Activated CD4-positive, alpha-beta T cell treated with anti-CD3 and anti-CD28 coated beads, Interleukin-2, Interleukin-6, amounts not matched to agents 100 ng/mL and 50 ng/mL, durations not matched to agents 16 hours and 8 hours (primary cell): ENCODE measurements at places on chromosomes 3 and 15.

DNA sequence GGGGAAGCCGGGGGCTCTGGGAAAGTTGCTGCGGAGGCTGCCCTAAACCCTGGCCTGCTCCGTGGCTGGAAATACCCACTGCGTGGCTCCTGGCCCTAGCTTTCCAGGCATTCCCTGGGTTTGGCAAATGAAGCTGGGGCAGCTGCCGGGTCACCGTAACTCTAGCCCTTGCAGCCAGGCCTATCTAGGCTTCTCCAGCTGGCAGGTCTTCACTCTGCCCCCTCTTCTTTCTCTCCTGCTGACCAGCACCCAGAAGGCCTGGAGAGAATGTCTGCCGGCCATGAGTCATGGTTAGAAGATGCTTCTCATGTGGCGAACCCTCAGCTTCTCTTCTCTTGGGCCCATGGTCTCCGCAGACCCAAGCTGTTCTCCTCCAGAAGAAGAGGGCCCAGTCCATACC, 5.6 kb upstream of the DLL4 start:
- DNase-seq, result no peak

GRCh38 chr15:73232776-73233175, 136.0 kb downstream of the HCN4 start:
- no peak for DNase-seq

DNA sequence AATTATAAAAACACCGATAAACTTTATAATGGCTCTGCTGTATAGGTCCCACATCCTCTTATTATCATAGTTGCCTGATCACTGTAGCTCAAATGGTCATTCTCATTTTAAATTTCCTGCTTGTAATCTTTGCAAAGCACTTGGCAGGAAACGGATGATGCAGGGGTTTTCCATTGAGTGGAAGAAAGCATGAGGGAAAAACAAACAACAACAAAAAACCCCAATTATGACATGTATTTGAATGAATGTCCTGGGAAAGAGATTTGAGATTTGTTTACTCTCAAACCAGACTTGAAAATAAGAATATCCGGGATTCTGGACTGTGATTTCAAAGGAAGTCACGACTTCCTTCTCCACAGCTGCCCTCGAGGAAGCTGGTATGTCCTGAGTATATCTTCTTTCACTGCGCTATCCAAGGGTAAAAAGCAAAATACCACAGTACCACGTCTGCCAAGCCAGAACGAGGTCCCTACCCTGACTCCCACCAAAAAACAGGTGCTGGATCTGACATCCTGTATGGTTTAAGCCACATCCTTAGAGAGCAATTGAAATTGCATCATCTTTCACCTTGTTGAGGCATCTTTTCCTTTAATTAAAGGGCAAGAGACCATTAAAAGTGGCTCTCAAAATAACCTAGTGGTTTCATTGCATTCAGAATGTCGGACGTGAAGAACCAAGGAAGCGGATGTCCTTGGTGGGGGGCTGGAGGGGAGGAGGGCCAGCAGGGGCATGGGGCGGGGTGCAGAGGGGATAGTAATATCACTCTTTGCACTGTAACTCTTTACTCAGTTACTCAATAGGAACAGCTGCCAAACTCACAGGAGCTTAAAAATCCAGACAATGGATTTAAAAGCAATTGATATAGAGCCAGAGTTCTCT, 13.5 kb upstream of the TIPIN start:
- peak; percentile 72 for DNase-seq

DNA sequence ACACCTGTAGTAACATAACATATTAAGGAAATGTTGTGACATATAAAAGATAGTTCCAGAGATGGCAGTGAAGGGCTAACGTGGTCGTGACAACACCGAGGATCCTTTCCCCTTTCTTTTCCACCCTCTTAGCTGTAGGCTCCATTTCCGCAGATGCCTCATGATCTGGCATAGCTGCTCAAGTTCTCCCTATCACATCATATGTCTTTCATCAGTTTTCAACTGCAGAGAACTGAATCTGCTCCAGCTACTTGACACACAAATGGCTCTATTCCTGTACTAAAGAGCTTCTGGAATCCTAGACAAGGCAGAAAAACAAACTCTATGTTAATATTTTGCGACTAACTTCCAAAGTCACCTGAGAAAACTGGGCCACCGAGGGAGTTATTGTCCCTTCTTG, 275.0 kb upstream of the SLCO3A1 start:
- no peak for DNase-seq

GRCh38 chr3:184460276-184460675, 80.4 kb downstream of the CHRD start:
- no peak for DNase-seq

- peak; percentile 45 for DNase-seq
Observed at GRCh38 chr3:125051715-125052581, 3.8 kb downstream of the HEG1 start.

- DNase-seq, result no peak
Observed at GRCh38 chr3:178491751-178492150, 44.5 kb upstream of the KCNMB2 start.

DNA sequence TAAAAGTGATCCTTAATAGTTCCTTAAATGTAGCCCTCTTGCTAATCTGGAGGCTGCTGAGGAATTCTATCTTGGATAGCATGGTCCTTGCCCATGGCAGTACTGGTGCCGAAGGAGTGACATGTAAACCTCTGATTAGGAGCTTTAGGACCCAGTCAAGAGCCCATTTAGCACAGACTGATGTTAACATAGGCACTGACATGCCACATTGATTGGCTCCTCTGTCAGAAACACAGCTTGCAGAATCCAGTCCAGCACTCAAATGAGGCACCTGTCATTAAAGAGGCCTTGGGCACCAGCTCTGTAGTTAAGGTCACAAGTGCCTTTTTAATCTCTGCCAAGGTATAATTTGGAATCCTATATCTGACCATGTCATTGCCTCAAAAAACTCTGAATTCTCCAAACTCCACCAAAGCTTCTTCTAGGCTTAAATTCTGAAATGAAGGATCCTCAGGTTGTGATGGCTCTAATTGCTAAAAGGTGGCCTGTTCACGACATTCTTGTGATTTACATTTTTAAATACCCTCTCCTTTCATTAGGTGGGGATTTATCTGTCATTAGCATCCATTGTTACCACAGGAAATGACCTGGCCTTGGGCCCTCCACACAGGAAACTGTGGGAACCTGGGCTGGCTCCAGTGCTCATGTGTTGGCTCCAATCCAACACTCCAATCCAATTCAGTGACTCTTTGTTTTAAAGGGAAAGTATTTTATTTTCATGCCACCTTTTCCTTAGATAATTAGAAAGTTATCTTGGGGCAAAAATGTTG, 57.3 kb upstream of the RNF7 start:
- no peak for DNase-seq

- DNase-seq, result no peak
Observed at GRCh38 chr3:157499342-157499963, 3.8 kb downstream of the VEPH1 start.

GRCh38 chr3:15345066-15345607, 12.8 kb upstream of the SH3BP5 start:
- DNase-seq, result no peak

GRCh38 chr3:33385423-33385822, 54.8 kb downstream of the UBP1 start:
- DNase-seq, result peak; percentile 82

DNA sequence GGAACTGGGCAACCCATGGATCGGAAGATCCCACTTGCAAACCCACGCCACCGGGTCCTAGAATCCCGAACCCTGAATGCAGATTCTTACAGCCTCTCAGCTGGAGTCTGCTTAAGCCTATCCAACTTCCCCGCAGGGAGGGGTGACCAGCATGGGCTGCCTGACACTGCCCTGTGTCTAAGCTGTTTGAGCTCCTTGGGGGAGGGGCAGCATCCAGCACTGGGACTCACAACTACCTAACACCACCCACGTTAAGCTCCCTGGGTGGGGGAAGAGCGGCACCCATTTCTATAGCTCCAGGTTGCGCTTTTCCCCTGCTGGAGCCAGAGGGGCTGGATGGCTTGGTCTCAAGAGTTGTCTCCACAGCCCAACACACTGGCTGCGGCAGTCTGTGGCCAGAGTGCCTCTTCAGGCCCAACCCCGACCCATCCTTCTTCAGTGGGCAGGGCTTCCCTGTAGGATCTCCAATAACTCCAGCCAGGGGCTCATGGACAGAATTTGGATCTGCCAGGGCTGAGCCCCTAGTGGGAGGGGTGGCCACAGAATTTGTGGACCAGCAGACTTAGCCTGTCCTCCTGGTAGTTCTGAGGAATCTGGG, 649.2 kb downstream of the TUSC7 start:
- no peak for DNase-seq

- no peak for DNase-seq
Observed at GRCh38 chr15:41834096-41834495, 4.6 kb upstream of the PLA2G4B start.

DNA sequence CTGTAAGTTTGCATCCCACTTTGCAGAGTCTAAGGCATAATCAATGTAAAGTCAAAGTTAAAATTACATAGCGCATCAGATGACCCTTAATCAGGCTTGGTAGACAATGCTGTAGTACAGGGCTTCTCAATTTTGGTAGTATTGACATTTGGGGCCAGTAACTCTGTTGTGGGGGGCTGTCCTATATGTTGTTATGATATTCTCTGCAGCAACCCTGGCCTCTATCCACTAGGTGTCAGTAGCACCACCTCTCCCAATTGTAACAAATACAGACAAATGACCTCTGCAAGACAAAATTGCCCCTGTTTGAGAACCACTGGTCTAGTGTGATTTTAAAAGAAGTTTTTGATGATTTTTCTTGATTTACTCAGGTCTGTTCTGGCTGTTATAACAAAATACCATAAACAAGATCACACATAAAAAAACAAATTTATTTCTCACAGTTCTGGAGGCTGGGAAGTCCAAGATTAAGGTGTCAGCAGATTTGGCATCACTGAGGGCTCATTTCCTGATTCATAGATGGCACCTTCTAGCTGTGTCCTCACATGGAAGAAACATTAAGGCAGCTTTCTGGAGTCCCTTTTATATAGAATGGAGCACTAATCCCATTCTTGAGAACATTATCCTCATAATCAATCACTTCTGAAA, 37.6 kb upstream of the SLC9A9 start:
- peak; percentile 54 for DNase-seq

DNA sequence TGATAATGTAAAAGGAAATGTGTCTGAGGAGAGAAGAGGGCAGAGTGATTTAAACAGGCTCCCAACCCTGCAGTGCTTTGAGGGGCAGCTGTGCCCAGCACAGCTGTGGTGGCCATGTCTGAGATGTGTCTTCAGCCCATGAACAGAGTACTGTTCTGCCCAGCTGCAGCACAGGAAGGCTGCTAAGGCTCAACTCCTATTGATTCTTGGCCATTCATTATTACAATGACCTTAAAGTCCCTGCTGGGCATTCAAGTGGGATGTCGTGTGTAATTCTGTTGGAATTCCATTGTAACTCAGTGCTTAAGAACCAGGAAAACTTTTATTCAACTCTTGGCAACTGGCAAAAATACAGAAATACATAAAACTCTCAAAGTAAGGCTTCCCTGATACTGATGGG, 229.3 kb downstream of the MCTP2 start:
- DNase-seq, result no peak

DNA sequence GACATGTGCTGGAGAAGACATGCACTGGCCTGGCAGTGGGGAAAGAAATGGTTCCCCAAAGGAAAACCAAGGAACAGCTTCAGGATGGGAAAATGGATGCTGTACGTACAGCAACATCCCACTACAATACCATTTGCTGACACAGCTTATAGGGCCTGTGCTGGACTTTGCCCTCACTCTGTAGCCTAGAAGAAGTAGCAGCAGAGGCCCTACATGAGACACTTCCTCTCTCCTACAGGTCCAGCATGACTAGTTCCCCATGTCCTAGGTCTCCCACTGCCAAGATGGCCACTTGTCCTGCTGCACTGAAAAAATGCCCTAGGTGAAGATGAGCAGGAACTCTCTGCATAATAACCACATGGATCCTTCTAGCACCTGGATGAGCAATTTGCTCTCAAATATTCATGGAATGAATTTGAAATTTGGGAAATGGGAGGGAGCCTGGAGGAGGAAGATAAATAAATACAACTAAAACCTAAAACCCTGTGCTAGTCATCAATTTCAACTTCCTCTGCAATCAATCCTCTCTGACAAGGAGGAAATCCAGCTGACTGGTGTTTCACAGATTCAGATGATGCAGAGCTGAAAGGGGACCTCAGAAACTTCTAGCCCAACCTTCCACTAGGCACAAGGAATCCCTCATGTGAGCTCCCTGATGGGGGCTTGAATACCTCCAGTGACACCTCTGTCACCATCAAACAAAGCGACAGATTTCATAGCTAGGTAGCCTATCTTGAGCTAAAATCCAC, 514.3 kb upstream of the PPP2R3A start:
- DNase-seq, result no peak

DNA sequence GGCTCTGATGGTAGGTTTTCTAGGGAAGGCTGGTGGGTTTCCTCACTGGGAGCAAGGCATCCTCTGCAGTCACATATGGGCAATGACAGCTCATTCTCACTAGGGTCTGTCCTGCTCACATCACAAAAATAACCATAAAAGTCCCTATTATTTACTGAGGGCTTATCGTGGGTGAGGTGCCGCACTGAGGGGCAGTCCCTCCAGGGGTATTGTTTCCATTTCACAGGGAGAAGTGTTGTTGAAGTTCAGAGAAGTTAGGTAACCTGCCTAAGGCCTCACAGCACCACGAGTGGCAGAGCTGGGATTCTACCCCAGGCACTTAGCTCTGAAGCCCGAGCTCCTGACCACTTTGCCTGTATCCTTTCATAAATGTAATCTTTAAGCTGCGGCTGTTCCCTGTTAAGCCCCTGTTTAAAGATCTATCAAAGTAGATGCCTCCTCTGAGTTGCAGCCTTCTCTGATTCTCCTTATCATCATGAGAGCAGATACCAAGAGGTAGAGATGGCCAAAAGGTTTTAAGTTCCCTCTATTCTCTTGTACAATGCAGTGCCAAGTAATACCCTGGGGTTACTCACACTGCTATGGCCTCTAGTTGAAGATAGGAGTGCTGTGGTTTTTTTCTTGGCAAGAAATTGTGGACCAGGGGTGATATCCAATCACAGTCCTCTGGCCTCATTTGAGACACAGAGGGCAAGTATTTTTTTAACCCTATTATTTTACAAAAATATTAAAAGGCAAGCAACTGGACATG, 107.0 kb downstream of the RPLP1 start:
- no peak for DNase-seq

DNA sequence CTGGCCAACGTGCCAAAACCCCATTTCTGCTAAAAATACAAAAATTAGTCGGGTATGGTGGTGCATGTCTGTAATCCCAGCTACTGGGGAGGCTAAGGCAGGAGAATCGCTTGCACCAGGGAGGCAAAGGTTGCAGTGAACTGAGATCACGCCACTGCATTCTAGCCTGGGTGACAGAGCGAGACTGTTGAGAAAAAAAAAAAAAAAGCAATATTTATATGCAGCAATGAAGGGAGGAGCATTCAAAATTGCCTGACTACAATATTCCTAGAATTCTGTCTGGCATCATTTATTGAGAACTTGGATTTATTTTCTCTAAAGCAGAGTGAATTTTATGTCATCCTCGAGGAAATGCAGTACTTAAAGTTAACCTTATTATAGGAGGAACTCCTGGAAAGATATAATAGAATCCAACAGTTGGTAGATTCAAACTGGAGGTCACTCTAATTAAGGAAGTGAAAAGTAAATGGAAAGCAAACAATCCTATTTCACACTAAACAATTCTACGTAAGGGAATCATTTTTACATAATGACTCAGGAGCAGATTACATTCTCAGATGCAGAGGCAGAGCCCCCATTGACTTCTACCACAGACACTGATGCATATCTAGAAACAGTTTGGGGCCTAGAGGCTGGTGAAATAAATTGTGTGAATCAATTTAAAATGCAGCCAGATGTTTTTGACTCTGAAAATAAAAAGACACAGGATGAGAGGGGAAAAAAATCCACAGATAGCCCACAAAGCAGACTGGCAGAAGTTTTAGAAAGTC, 82.1 kb upstream of the FHIT start:
- DNase-seq, result no peak
